ENCODE measurements at places on chromosomes 12 and 14. TPM values are rescaled to one million over a fixed set of nuclear protein-coding genes. Genes with fewer than 3 reads are reported as not detected.

Gene ABCD2
- total RNA-seq = not detected

Gene DRAM1
- 27.5 TPM for total RNA-seq

Gene TEX22
- under 0.01 TPM for total RNA-seq

GRCh38 chr12:93773122-93773871 lies 96.1 kb downstream of the CRADD start:
- H3K36me3 ChIP-seq = no peaks in the 10 kb centered on the region
- no peak overlapping the region for H3K27ac ChIP-seq
- DNase-seq = peak; percentile 34
- H3K4me1 ChIP-seq = peaks cover 13% of the 10 kb centered on the region
- H3K27me3 ChIP-seq = no peaks in the 10 kb centered on the region

GRCh38 chr12:92593734-92594402 lies 108.9 kb upstream of the PLEKHG7 start:
- peaks cover 10% of the 10 kb centered on the region for H3K4me1 ChIP-seq
- DNase-seq = peak; percentile 96
- H3K36me3 ChIP-seq = no peaks in the 10 kb centered on the region
- H3K27ac ChIP-seq = peak overlapping the region; percentile 2
- H3K4me3 ChIP-seq = no peak overlapping the region

DNA sequence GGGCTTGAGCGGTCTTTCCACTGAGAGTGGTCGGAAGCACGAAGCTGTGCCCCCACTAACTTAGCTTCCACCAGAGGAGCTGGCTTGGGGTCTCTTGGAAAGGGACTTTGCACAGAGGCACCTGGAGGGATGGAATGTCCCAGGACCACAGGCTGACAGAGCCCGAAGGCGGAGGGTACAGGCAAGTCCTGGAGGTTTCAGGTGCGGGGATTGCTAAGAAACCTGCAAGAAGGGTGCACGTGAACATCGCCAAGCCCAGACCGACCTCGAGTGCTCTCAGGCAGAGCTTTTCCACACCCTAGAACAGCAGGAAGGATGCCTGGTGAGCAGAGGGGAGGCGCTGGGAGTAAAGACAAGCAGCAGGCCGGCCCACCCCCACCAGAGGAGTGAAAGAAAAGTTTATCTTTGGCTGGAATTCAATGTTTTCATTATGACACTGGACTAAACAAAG lies 61.6 kb downstream of the SERPINA3 start:
- H3K27ac ChIP-seq = no peak overlapping the region
- H3K4me1 ChIP-seq = peaks cover 5% of the 10 kb centered on the region
- no peaks in the 10 kb centered on the region for H3K27me3 ChIP-seq
- no peaks in the 10 kb centered on the region for H3K36me3 ChIP-seq

- no peaks in the 10 kb centered on the region for H3K36me3 ChIP-seq
- H3K4me3 ChIP-seq = no peak overlapping the region
- H3K4me1 ChIP-seq = no peaks in the 10 kb centered on the region
- DNase-seq = no peak
- H3K27me3 ChIP-seq = peaks cover 17% of the 10 kb centered on the region
- no peak overlapping the region for H3K27ac ChIP-seq
Measured at GRCh38 chr14:75527449-75528163, 5.3 kb downstream of the BATF start.

DNA sequence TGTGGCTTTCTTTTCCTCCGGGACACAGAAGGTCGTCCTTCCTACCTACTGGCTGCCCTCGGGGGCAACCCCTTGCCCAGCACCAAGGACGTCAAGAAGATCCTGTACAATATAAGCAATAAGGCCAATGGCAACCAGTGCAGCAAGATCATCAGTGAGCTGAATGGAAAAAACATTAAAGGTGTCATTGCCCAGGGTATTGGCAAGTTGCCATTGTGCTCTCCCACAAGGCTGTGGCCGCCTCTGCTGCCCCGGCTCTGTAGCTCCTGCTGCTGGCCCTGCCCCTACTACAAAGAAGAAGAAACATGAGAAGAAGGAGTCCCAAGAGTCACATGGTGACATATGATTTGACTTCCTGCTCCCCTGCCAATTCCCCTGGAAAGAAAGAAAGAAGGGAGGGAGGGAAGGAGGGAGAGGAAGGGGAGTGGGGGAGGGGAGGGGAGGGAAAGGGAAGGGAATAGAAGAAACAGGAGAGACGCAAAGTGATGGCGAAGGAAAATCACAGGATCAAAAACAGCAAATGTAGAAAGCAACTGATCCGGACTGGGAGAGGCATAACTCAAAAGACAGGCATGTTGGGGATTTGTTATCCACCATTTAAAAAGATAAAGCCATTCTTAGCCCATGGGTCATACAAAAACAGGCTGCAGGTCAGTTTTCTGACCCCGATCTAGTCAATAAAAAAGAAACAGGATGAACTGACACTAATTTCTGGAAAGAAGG lies 61.3 kb upstream of the RESF1 start:
- H3K36me3 ChIP-seq = no peaks in the 10 kb centered on the region
- no peaks in the 10 kb centered on the region for H3K4me1 ChIP-seq
- peaks cover 4% of the 10 kb centered on the region for H3K27me3 ChIP-seq
- no peak overlapping the region for H3K27ac ChIP-seq
- no peak overlapping the region for H3K4me3 ChIP-seq
- DNase-seq = no peak

GRCh38 chr14:51869411-51870100 lies 9.1 kb downstream of the GNG2 start:
- no peaks in the 10 kb centered on the region for H3K27me3 ChIP-seq
- no peak overlapping the region for H3K27ac ChIP-seq
- peaks cover 11% of the 10 kb centered on the region for H3K4me1 ChIP-seq
- DNase-seq = no peak
- no peak overlapping the region for H3K4me3 ChIP-seq

GRCh38 chr14:100568164-100568997 lies 18.8 kb downstream of the BEGAIN start:
- H3K27ac ChIP-seq = no peak overlapping the region
- H3K4me1 ChIP-seq = peaks cover 3% of the 10 kb centered on the region
- peaks cover 87% of the 10 kb centered on the region for H3K27me3 ChIP-seq
- H3K4me3 ChIP-seq = peak overlapping the region; percentile 28

GRCh38 chr12:49811961-49812401 lies 16.2 kb downstream of the NCKAP5L start:
- H3K4me3 ChIP-seq = no peak overlapping the region
- no peak overlapping the region for H3K27ac ChIP-seq
- no peak for DNase-seq
- H3K4me1 ChIP-seq = peaks cover 18% of the 10 kb centered on the region

- no peak for DNase-seq
- no peak overlapping the region for H3K27ac ChIP-seq
- no peaks in the 10 kb centered on the region for H3K27me3 ChIP-seq
- no peak overlapping the region for H3K4me3 ChIP-seq
Measured at GRCh38 chr12:8680533-8680932, 17.3 kb upstream of the RIMKLB start.

All from IMR-90 (cell line).